Putamen (tissue), 1 donor: ENCODE measurements at places on chromosomes 2 and 18.
A peak's percentile ranks its signal among the peaks of the same experiment; 100 is the strongest.

DNA sequence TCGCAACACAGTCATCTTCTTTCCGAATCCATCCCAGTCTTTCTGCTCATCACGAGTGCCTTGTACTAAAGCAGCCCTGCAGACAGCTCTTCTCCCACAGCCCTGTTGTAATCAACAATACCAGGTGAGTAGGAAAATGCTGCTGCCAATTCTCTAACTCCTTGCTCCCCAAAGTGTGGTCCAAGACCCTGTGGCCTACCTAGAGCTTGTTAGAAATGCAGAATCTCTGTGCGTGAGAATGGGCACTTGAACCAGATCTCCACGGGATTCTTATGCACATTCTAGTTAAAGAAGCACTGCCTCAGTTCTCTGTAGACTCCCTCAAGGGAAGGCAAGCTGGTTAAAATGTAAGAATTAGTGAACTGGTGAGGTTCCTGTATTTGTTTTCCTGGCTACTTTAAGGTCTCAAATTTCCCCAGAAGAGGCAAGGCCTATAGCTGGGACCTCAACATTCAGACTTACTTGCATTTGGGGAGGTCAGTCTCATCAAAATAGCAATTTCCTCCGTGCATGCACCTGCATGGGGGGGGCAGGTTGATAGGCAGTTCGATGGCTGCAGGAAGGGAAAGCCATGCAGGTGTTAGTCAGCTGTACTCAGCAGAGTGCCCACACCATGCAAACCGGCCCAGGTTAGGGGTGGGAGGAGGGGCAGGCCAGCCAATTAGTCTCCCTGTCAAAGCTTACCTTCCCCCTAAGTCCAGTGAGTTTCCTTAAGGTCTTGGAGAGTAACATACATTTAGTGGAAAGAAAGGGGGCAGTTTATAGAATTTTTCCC lies 70.8 kb downstream of the DHRS9 start:
- DNase-seq, result no peak

DNA sequence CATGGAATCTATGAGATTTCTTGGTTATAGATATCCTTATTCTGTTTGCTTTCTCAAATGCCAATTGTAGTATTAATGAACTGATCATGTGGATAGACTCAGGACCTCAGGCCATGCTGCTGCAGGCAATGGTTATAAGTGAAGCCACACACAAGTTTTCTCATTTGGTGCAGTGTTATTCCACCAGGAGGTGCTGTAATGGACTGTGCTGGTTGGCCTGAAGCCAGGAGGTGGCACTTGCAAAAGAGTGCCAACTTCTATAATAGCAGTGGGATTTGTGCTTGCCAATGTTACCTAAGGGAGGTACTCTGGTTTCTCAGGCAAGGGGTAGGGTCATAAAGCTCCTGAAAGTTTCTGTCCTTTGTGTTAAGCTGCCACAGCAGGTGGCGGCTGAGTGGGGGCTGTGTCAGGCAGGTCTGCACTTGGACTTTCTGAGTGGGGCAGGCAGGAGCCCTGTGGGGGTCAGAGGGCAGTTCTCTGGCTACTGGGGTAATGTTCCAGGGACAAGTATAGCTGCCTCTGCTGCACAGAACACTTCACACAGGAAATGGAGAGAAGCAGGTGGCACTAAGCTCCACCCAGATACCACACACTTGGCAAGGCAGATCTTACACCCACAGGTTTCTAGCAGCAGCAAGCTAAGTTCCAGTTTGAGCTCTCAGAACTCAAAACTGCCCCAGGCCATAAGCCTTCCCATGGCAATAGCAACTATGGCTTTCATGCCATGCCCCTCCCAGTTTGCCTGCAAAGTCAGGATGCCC lies 352.6 kb upstream of the CWC22 start:
- DNase-seq, result no peak

DNA sequence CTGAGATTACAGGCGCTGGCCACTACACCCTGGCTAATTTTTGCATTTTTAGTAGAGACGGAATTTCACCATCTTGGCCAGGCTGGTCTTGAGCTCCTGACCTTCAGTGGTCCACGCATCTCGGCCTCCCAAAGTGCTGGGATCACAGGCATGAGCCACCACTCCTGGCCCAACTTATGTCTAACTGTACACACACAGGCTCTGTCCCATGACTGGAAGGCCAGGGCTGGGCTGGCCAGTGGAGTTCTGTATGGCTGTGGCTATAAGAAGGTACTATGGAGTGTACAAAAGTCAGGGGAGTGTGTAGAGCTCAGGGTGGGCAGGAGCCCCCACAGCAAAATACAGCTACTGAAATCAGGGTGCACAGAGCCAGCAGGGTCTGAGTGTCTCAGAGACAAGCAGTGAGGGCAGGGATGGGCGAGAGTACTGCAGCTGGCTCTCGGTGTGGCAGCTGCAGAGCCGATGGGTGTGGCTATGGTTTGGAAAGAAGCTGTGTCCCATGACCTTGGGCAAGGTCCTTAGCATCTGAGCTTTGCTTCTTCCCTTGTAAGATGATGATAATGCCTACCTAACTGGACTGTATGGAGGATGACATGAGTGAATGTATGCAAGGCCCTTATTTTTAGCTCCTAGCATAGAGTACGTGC lies 10.4 kb upstream of the MSGN1 start:
- no peak for DNase-seq

GRCh38 chr2:219142329-219142728 lies 18.3 kb downstream of the NHEJ1 start:
- no peak for DNase-seq

GRCh38 chr18:61964616-61965015 lies 71.8 kb upstream of the RNF152 start:
- DNase-seq, result no peak

- DNase-seq, result peak; percentile 51
Observed at GRCh38 chr2:240143801-240144648, 3.6 kb upstream of the OTOS start.

DNA sequence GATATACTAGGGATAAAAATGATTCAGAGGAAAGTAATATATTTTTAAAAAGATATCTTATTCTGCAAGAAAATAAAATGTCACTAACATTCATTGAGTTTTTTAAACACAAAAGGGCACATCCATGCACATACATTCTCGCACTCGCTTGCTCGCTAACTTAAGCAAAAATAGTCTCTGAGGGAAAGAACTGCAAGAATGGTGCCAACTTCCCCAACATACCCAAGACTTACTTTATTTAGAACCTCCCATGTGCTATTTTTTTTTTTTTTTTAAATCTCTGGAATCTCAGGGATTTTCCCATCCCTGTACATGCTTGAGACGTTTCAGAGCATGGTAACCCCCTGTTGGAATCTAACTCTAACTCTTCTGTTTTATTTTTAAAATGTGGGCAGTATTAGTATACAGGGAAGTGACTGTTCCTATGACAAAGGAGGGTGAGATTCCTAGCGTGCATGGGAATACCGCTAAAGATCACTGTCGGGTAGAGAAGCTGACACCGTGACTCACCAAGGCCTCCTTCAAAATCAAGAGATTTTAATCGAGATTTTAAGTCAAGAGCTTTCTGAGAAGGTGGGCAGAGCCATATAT lies 187.9 kb upstream of the ZEB2 start:
- no peak for DNase-seq

GRCh38 chr18:74623047-74623816 lies 25.6 kb downstream of the ZNF407 start:
- DNase-seq, result no peak

DNA sequence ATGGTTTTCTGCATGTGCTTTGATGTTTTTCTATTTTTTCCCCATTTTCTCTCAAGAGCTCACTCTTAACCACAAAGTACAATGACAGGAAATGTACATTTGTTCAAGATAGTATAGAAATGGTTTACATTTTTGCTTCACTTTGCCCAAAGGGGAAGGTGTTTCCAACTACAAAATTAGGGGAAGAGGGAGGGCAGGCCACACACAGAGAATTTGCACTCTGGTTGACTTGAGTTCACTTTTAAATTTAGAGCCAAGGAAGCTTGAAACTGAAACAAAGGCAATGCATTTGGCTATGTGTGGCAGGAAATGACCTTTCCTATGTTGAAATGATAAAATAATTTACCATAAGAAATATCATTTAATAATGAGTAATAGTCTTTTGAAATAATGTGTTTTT lies 19.1 kb upstream of the VIT start:
- DNase-seq, result no peak

- no peak for DNase-seq
Observed at GRCh38 chr2:233061591-233062450, 1.7 kb downstream of the INPP5D start.

DNA sequence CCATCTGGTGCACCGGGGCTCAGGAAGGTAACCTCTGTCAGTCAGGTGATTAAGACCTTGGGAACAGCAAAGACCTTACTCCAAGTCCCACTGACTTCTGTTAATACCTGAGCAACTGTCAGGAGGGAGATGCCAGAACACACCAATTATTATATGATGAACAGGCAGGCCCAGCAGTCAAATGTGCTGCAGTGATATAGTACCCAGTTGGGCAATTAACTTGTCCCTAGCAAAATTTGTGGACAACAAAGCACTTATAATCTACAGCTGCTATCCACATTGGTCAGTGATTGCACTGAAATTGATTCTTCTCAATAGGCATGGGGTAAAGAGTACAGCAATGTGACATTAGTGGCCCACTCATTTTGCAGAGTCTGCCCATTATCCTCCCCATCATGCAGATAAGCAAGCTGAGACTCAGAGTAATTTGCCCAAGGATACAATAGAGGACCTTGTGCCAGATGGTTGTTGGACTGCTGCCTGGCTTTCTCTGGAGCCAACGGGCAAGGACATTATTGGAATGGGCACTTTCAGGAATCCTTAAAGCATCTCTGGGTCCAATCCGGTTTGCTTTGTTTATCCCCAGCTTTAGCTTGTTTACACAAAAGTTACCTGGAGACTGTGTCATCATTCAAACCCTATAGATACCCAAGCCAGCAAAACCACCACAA lies 147.6 kb downstream of the CCBE1 start:
- DNase-seq, result peak; percentile 19

DNA sequence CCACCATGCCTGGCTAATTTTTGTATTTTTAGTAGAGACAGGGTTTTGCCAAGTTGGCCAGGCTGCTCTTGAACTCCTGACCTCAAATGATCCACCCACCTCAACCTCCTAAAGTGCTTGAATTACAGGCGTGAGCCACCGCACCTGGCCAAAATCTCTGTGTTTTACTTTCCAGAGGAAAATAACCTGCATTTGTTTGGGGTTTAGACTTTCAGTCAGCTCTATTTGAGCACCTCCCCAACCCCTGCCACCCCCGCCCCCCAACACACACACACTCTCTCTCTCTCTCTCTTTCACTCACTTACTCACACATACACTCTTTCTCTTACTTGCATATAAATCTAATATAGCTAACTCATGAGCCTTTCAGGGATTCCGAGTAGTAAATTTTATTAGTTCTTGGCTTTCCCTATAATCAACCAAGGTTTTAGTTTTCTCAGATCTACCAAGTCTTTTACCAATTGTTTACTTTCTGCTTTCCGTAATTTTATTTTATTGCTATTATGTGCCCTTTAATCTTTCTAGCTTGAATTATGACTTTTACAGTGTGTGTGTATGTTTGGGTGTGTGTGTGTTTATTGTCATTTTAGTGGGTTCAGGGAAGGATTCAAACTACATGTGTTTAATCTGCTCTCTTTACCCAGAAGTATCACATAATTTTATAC lies 24.5 kb downstream of the MFSD6 start:
- DNase-seq, result no peak

DNA sequence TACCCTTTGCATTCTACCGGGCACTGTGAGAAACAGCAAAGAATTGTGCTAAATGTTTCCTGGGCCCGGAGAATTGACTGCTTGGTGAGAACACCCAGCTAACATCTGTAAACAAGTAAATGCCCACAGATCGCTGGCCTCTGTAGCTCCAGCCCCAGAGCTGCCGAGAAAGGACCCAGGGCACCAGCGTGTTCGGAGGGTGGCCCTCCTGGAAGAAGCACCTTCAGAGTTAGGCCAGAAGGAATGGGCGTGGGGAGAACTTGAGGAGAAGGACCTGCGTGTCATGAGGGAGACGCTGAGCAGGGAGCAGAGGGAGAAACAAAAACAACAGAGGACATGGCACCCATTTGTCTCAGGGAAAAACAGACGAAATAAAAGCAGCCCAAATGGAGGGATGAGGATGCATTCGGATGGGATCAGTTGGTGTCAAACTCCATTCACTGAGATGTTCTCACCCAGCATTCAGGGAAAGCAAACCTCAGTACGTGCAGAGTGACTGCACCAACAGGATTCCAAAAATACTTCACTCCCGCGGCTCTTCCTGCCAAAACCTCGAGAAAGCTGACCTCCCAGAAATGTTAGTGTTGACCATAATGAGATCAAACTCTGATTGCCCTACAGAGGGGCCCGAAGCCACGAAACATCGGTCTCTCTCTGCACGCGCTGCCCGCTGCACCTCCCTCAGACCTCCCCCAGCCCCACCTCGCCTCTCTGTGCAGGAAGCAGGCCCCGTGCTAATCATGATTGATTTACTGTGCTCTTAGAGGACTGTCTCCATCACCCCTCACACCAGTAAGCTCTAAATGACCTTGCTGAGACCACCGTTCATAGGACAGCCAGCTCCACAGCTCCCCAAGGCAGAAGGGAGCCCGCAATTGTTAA lies 376.3 kb upstream of the SALL3 start:
- DNase-seq, result no peak

DNA sequence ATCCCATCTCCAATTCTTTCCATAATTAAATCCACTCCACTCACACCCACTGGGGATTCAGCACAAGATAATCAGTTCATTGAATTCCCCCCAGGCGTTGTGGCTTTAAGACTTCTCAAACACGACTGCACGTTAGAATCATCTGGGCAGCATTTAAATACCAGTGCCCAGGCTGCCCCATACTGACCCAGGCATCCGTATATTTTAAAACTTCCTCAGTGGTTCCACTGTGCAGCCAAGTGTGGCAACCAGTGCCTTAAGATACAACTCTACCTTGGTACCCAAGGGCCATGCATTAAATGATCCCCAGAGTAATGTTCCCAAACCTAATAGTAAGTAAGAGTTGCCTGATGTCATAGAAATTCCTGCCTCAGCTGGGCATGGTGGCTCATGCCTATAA lies 54.3 kb upstream of the BZW1 start:
- DNase-seq, result no peak

DNA sequence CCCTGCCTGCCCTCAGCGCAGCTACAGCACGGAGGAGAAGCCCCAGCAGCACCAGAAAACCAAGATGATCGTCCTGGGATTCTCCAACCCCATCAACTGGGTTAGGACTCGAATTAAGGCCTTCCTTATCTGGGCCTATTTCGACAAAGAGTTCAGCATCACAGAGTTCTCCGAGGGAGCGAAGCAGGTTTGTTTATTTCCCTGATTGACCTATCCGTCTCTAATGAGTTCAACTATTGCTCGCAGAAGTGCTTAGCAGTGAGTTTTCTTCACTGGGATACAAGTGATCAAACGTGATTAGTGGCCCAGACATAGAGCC lies 639 bp downstream of the MAIP1 start:
- DNase-seq, result no peak
